ENCODE measurements at places on chromosomes 6 and 20.

- peak; percentile 88 for DNase-seq
Measured at GRCh38 chr6:30325150-30325872, 1.4 kb upstream of the TRIM39 start.

- no peak for DNase-seq
Measured at GRCh38 chr20:7207186-7207798, 439.8 kb downstream of the BMP2 start.

GRCh38 chr6:33875696-33876095 lies 71.9 kb upstream of the MLN start:
- DNase-seq, result no peak

- DNase-seq, result no peak
Measured at GRCh38 chr6:44180406-44180805, 21.8 kb downstream of the CAPN11 start.

DNA sequence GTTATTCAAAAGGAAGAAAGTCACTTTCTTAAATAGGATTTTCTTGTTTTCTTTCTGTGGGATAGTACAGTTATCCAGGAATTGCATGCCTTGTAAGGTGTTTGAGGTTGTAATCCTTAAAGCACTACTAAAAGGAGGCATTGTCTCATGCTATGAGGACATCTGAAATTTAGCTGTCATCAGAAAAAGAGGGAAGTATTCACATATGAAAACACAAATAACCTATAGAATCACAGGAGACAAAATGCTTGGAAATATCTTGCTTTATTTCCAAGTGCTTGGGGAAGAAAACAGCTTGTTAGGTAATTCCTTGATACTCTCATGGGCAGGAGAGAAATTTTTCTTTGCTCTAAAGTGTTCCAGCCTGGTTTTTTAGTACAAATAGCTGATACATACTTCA lies 40.1 kb downstream of the HECA start:
- DNase-seq, result no peak

GRCh38 chr6:73523434-73524123 lies 2.7 kb upstream of the EEF1A1 start:
- DNase-seq, result peak; percentile 84

DNA sequence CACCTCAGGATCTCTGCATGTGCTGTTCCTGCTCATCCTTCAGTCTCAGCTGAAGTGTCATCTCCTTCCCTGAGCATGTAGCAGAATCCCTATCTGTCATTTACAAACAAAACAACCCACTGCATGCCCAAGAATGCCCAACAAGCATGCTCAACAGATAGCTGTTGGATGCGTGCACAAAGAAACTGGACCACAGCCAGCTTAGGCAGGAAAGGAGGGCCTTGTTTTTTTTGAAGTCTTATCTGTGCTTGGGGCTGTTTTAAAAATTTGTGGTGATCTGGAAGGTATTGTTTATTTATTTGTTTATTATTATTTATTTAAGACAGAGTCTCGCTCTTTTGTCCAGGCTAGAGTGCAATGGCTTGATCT lies 18.5 kb upstream of the SLC16A10 start:
- DNase-seq, result no peak

- no peak for DNase-seq
Measured at GRCh38 chr6:34331371-34332050, 61.0 kb downstream of the NUDT3 start.

DNA sequence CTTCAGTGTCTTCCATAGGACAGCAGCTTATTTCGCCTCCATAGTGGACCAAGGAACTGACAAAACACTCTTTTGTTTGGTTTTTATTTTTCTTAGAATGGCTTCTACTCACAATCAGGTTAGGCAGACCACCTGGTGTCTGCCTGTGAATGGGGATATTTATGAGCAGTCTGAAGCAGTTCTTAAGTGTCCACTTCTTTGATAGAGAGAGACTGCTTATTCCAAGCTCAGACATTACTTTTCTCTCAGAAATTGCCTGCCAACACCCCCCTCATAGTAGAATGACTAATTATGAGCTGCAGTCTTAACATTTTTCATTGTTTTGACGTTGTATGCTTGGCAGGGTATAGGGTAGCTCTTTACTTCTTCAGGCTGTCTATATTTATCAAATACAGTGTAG lies 174.7 kb downstream of the ZFAND3 start:
- DNase-seq, result no peak

- no peak for DNase-seq
Measured at GRCh38 chr6:108091288-108091687, 16.7 kb upstream of the OSTM1 start.

DNA sequence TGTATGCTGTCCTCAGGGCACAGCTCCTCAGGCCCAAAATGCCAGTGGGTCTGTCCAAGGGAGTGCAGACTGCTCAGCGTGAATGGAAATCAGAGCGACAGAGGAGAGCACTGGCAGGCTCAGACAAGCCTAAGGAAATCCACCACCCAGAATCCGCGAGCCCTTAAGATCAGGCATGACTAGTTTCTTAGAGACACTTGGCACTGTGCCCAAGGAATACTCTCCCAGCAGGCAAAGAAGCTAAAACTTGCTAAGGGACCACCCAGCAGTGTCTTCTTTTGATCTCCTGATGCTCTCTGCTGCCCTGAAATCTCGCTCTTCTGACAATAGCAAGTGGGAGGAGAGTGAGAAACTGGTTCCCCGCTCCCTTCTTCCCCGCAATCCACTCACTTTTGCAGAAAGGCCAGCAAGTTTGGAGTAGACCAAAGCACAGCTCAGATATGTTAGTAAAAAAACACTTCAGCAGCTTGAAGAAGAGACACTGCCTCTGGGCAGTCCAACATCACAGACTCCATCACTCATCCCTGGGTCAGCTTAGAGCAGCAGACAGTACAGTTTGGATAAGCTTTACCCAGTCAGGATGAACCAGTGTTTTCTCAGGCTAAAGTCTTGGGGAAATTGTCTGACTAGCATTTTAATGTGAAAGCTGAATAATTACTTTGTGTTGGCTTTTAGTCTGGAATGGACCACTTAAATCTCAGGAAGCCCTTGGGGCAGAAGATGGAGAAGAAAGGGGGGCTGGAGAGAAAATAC lies 32.4 kb downstream of the TRAF3IP2 start:
- no peak for DNase-seq

- no peak for DNase-seq
Measured at GRCh38 chr6:61953851-61954250, 332.2 kb downstream of the KHDRBS2 start.

GRCh38 chr20:33667245-33667675 lies 517 bp downstream of the ACTL10 start:
- DNase-seq, result peak; percentile 53

- no peak for DNase-seq
Measured at GRCh38 chr6:153043719-153044118, 41.2 kb upstream of the MTRF1L start.

DNA sequence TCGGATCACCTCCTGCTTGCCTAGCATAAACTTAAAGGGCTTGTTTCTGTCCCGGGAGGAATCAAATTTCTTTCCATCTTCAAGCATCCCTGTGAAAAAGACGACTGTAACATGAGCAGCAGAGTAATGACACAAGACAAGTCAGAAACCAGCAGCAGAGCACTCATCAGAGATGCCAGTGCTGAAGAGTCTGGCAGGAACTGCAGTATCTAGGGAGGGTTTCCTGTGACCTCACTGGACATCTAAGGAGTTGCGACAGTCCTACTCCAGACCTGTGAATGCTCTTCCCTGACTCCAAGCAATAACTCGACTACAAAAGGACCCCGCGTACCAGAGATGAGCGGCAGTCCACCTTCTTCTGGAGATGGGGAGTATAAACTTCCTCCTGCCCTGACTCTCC lies 17.3 kb downstream of the FKBP1A start:
- DNase-seq, result no peak

- DNase-seq, result no peak
Measured at GRCh38 chr20:57262784-57263609, 3.4 kb downstream of the BMP7 start.

- no peak for DNase-seq
Measured at GRCh38 chr6:167528976-167529375, 204.1 kb downstream of the TTLL2 start.

- no peak for DNase-seq
Measured at GRCh38 chr6:57342148-57342669, 24.8 kb downstream of the PRIM2 start.

GRCh38 chr20:9409981-9410380 lies 104.4 kb upstream of the LAMP5 start:
- no peak for DNase-seq

DNA sequence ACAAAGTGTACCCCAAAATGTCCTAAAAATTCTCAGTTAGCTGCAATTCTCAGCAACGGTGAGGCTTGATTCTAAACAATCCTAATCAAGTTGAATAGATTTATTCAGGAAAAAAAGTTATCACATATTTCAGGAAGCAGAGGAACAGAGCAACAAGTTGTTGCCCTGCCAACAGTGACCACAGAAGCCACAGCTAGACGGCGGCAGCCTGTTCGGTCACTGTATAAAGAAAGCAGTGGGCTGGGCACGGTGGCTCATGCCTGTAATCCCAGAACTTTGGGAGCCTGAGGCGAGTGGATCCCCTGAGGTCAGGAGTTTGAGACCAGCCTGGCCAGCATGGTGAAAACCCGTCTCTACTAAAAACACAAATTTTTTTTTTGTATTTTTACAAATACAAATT lies 171.2 kb upstream of the BMP5 start:
- DNase-seq, result no peak

GRCh38 chr20:15033891-15034290 lies 696.5 kb upstream of the FLRT3 start:
- no peak for DNase-seq

- no peak for DNase-seq
Measured at GRCh38 chr20:32336918-32337347, 21.2 kb upstream of the ASXL1 start.

GRCh38 chr6:33439956-33440648 lies 14.3 kb upstream of the ZBTB9 start:
- no peak for DNase-seq

DNA sequence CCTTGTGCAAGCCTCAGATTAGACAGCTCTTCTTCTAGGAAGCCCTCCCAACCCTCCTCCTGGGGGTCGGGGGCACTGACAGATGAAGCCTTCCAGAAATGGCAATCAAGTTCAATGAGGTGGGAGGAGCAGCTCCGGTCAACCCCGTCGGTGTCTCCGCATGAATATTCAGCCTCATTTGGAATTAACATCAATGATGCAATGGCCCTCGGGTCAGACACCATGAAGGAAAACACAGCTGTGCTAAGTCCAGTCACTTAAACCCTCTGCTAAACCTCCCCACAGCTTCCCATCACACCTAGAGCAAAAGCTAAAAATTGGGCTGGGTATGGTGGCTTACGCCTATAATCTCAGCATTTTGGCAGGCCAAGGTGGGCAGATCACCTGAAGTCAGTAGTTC lies 36.5 kb downstream of the ZNF217 start:
- no peak for DNase-seq

DNA sequence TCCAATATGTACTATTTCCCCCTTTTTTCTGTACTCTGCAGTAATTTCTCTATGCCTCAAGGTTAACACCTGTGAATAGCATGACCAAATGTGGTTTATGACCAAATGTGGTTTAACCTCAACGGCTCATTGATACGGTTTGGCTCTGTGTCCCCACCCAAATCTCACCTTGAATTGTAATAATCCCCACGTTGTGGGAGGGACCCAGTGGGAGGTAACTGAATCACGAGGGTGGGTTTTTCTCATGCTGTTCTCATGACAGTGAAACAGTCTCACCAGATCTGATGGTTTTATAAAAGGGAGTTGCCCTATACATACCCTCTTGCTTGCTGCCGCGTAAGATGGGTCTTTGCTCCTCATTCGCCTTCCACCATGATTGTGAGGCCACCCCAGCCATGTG lies 18.7 kb downstream of the DEK start:
- no peak for DNase-seq

GRCh38 chr6:36676141-36677058 lies 2.1 kb upstream of the CDKN1A start:
- no peak for DNase-seq

DNA sequence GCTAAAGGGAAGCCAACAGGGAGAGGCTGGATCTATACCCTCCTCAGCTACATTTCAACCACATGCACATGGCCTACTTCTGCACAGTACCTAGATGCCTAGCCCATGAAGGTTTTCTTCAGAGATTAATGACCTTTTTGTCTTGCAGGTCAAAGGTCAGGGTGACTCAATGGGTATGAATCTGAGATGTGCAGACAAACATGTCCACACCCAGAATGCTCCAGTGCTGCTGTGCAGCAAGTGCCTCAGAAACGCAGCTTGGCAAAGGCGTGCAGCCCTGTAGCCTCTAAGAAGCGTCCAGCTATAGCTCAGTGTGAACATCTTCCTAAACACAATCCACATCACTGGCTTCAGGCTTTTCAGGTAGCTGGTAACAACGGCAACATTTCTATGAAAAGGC lies 24.4 kb downstream of the MAP1LC3A start:
- no peak for DNase-seq

DNA sequence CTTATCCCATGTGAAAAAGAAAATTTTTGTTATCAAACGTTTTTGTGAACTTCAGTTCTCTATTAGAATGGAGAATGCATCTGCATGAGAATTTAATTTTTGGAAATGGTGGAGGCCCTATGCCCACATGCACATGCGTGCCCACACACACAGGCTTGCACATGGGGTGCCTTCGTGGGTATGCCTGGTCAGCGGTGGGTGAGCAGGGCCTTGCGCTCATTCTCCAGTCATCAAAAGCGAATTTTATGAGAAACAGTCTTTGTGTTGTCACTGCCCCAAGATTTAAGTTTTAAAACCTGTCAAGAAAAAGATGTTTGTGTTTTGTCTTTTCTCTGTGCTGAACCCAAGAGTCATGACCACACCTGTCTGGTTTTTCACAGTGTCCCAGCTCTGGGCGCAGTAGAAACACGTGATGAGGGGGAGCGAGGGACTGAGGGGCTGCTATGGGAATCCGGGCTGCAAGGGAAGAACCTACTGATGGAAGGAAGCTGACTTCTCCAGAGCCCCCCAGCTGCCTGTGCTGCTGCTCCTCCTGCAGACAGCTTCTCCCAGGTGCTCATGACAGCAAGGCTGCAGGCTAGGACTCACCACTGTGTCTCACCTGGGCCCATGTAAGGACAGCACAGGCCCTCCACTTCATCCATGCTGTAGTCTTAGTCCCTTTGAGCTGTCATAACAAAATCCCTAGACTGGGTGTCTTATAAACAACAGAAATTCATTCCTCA lies 153.6 kb downstream of the SYCP2 start:
- DNase-seq, result no peak

DNA sequence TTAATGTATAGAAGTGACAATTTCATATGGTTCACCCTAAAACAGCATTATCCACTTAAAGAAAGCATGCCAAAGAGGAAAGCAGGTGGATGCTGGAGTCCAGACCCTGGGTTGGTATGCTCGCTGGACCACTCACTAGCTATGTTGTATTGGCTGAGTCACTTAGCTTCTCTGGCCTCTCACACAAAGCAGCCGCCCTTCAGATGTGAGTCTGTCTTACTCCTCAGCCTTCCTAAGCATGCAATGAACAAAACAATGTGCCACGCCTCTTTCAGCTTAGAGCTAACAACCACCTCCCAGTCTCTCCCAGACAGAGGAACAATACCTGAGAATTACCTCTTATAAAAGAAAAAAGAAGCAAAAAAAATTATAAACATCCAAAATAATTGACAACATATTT lies 29.4 kb downstream of the SIM1 start:
- no peak for DNase-seq

GRCh38 chr20:50930976-50931305 lies 296 bp downstream of the ADNP start:
- DNase-seq, result no peak

- peak; percentile 27 for DNase-seq
Measured at GRCh38 chr6:79946272-79947190, 822 bp downstream of the ELOVL4 start.

GRCh38 chr6:7249391-7249790 lies 63.6 kb downstream of the SSR1 start:
- no peak for DNase-seq
